ENCODE measurements at places on chromosomes 4 and X. TPM values are rescaled to one million over a fixed set of nuclear protein-coding genes. Genes with fewer than 3 reads are reported as not detected.

The PTTG2 gene
- not detected for total RNA-seq

The MTNR1A gene
- total RNA-seq: 0.38 TPM

The EDA2R gene
- total RNA-seq: 5.3 TPM

The MAGEA4 gene
- total RNA-seq: not detected

The MAGEB17 gene
- total RNA-seq: not detected
